ENCODE measurements at places on chromosomes 12 and 14. TPM values are rescaled to one million over a fixed set of nuclear protein-coding genes. Genes with fewer than 3 reads are reported as not detected.

DNA sequence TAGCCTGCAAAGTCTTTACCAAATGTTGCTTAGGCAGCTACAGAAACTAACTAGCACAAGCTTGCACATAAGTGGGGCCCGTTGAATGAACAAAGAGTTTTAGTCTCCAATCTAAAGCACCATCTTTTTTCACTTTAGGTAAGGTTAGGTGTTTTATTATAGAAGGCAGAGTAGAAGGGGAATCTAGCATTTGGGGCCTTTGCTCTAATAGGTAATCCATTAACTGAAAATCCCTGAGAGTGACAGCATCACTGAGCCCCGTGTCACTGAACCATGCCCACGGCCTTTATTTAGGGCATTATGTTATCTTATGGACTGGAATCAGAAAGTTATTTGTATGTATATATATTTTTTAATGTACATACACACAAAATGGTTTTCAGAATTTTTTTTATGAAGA is 25.1 kb downstream of the CPNE8 start:
- H3K4me1 ChIP-seq, result peaks cover 1% of the 10 kb centered on the region
- no peak overlapping the region for H3K4me3 ChIP-seq
- H3K27me3 ChIP-seq, result no peaks in the 10 kb centered on the region

- H3K27me3 ChIP-seq, result no peaks in the 10 kb centered on the region
- no peaks in the 10 kb centered on the region for H3K36me3 ChIP-seq
- DNase-seq, result peak; percentile 34
- no peaks in the 10 kb centered on the region for H3K4me1 ChIP-seq
Measured at GRCh38 chr12:127295630-127296029, 971.3 kb upstream of the TMEM132C start.

DNA sequence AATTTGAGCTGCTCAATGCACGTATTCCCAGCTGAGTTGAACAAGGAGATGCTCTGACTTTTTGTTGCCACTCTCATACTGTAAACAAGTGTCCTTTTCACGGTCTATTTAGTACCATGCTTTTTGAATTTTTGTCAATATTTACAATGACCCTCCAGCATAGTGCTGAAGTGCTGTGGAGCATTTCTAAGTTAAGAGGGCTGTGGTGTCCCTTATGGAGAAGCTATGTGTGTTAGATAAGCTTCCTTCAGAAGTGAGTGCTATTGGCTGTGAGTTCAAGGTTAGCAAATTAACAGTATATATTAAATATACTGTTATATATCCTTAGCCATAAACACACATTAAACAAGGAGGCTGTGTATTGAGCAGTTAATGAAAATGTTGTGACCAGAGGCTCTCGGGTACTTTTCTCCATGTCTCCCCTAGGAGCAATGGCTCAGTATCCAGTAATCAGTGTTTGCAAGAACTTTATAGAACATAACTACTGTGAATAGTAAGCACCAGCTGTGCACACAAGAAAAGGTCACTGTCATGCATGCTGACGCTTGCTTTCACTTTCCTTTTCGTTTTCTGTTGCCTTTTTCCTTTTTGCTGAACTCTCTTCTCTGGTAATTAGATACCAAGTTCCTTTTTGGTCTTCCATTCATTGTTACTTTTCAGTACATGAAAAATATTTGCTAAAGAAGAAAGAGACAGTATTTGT is 187.2 kb upstream of the NEDD1 start:
- no peaks in the 10 kb centered on the region for H3K27me3 ChIP-seq
- no peaks in the 10 kb centered on the region for H3K36me3 ChIP-seq
- peak overlapping the region; percentile 66 for H3K4me3 ChIP-seq
- DNase-seq, result no peak

COX8C gene
- total RNA-seq, result not detected

DNA sequence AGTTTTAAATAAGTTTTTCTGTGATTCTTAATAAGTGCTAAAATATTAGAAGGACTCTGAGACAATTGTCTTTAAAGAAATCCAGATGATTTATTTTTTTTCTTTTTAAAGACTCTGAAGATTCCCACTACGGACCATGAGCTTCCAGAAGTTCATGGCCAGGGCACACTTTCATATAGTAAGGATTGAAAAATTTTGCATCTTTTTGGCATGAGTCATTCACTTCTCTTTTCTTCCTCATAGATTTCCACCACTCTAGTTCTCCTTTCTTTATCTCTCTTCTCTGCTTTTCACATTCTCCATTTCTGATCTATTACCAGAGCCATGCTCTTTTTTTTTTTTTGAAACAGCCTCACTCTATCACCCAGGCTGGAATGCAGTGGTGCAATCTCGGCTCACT is 385.8 kb downstream of the FLRT2 start:
- no peaks in the 10 kb centered on the region for H3K4me1 ChIP-seq
- no peak overlapping the region for H3K27ac ChIP-seq
- DNase-seq, result no peak
- no peaks in the 10 kb centered on the region for H3K36me3 ChIP-seq

- peaks cover 12% of the 10 kb centered on the region for H3K4me1 ChIP-seq
- H3K27me3 ChIP-seq, result peaks cover 5% of the 10 kb centered on the region
Measured at GRCh38 chr12:5470703-5471102, 38.8 kb downstream of the NTF3 start.

LRTM2 gene
- not detected for total RNA-seq

All from osteocyte (in vitro differentiated cells).